ENCODE measurements at places on chromosomes 5 and 9.
A peak's percentile ranks its signal among the peaks of the same experiment; 100 is the strongest.

DNA sequence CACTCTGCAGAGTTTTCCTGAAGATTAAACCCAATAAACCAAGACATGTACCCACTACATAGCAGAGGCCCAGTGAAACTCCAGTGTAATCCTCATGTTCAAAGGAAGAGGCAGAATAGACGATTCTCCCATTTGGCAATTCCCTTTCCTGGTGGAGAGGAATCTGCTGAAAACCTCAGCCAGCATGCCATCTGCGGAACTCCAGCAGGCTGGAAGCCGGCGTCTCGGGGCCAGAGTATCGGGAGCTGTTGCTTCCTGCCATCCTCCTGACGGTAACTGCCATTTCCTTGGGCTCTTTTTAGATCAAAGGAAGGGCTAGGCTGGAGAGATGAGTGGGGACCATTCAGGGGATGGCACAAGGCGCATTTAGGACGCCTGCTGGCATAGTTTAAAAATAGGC lies 20.5 kb downstream of the NEURL1B start:
- DNase-seq: no peak

- no peak for DNase-seq
Observed at GRCh38 chr5:606526-607399, 5.4 kb upstream of the CEP72 start.

- no peak for DNase-seq
Observed at GRCh38 chr5:142537938-142538337, 148.0 kb downstream of the FGF1 start.

GRCh38 chr5:135472141-135472540 lies 20.0 kb upstream of the TIFAB start:
- no peak for DNase-seq

- DNase-seq: no peak
Observed at GRCh38 chr9:112764837-112765236, 14.3 kb downstream of the SNX30 start.

GRCh38 chr5:44389090-44389822 lies at the start of gene FGF10:
Gene FGF10, minus strand, starts transcription at chr5:44389420. Its CDS starts 738 bp downstream, at chr5:44388682.
- DNase-seq: no peak

DNA sequence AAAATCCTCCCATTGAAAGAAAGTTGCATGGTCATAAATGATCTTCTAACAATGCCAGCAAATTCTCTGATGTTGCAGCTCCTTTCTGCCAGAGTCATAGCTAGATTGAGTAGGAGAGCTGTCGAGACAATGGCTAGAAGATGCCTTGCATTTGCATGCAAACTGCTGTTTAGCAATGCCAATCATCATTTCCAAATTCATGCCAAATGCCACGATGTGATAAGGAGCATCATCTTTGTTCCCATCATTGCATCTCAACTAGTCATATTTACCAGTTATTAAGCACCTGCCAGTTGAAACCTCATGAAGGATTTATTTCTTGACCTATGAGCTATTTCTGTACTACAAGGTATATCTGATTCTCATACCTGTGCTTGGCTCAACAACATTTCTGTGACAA lies 246.4 kb upstream of the PIK3R1 start:
- DNase-seq: no peak

GRCh38 chr5:121572061-121572460 lies 279.6 kb upstream of the FTMT start:
- no peak for DNase-seq

- no peak for DNase-seq
Observed at GRCh38 chr9:106773750-106774149, 89.2 kb upstream of the ZNF462 start.

- DNase-seq: no peak
Observed at GRCh38 chr5:178564811-178565550, 25.2 kb downstream of the COL23A1 start.

GRCh38 chr5:56386046-56386445 lies 152.9 kb upstream of the ANKRD55 start:
- DNase-seq: no peak

- no peak for DNase-seq
Observed at GRCh38 chr5:76870046-76870445, 20.2 kb downstream of the S100Z start.

DNA sequence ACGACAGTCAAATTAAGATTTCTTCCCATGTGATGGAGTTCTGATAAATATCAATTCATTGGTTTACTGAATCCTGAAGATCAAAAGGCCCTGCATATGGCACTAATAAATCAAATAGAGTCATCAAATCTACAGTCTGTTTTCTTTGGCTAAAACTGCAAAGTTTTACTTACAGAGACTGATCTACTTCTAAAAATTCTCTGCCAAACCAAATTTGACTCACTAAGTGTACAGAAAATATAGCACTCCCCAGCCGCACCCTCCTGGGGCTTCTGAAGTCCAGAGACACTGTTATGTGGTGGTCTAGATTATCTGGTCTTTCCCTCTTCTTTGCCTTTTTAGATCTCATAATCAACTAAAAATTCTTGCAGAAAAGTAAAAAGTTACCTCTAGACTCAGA lies 237.7 kb downstream of the MLLT3 start:
- no peak for DNase-seq

GRCh38 chr5:90932052-90932699 lies 373.6 kb downstream of the ADGRV1 start:
- DNase-seq: peak; percentile 24
